ENCODE measurements at places on chromosomes 7 and 10. TPM values are rescaled to one million over a fixed set of nuclear protein-coding genes. Genes with fewer than 3 reads are reported as not detected.
A peak's percentile ranks its signal among the peaks of the same experiment; 100 is the strongest.

- DNase-seq: no peak
Observed at GRCh38 chr7:97971120-97971989, 18.6 kb downstream of the OCM2 start.

DNA sequence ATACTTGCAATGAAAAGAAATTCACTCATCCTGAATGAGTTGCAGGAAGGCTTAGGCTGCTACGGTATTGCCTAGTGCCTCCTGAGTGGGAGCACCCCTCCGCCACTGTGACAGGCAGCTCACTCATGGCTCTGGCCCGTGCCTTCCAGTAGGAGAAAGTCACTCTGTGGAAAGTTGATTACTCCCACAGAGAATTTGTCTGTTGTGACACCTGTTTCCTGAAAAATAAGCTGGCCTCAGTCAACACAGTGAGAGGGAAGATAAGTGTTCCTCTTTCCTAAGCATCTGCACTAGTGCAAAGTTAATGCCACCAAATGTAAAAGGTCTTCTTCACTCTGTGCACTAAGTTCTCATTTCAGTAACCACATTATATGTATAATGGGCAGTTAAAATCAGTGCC lies 158.8 kb upstream of the INHBA start:
- no peak for DNase-seq

DNA sequence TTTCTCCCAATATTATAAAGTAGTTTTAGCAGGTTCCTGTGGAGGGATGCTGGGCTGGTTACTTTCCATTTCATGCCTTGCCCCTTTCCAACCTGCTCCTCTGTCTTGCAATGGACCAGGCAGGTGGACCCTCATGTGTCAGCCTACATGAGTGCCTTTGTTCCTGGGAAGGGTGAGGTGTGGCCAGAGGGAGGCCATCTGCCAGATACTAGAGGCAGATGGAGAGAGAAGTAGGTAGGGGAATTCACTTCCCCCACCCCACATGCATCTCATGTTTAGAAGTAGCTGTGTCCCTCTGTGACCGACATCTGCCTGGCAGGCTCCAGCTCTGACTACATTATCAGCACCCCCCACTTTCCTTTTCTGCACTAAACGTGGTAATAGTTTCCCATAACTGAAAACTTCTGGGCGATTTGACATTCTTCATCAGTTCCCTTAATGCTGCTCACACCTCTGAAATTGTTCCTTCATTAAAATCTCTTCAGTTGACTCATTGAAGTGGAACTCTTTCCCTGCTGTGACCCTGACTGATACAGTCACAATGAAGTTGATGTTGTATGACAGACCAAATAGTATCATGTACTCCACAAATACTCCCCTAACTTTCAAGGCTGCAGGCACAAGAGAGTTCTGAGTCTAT lies 396.3 kb upstream of the FZD8 start:
- no peak for DNase-seq

DNA sequence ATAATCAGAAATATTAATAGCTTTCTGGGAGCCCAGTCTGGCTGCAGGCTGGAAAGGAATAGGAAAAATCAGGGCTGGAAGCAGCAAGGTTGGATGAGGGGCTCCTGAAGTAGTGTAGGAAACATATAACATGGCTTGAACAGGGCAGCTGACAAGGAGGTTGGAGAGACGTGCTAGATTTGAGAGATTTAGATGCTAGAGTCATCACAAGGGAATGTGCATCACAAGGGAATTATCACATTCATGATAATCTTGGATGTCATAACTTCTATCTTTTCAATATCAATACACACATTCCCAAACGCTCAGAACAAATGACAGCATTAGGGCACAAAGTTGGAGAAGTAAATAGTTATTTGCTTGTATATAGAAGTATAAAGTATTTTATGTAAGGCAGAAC lies 120.9 kb upstream of the EGFR start:
- DNase-seq: no peak

DNA sequence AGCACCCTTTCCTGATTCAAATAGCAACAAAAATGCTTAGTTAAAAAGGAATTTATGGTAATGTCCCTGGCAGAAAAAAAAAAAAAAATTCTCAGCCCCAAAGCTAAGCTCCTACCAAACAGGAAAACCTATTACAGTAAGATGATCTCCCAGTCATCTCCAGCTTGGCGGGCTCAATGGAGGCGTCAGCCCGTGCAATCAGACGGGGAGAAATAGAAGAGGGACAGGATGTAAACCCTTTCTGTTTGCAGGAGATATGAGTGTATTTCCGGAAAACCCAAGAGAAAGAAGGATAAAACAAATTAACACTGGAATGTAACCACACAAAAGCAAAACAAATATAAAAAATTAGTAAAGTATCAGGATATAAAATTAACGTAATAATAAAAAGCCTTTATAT lies 242.8 kb downstream of the TCERG1L start:
- DNase-seq: no peak

- no peak for DNase-seq
Observed at GRCh38 chr7:55514546-55515265, 57.6 kb downstream of the VOPP1 start.

DNA sequence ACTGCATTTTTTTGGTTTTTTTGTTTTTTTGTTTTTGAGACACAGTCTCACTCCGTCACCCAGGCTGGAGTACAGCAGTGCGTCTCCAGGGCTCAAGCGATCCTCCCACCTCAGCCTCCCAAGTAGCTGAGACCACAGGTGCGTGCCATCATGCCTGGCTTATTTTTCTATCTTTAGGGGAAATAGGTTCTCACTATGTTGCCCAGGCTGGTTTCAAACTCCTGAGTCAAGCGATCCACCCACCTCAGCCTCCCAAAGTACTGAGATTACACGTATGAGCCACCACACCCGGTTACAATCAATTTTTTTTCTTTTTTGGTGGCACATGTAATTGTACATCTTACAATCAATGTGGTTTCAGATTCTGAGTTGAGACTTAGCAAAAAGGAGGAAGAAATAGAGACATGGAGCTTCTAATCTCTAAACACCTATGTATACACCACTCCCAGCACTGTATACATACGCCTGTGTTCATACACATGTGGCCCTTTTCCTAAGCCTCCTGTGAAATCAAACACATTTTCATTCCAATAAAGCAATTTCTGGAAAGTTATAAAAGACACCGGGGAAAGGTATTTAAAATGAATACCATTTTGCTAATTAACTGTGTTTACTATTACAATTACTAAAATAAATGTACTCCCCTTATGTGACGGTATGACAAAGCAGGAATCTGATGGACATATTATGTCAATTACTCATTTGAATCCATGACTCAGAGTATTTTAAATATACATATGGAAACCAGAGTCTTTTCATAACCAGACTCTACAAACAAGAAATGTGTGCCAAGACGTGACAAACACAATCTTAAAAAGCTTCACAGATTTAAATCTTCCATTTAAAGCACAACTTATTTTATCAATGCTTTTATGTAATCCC lies 40.9 kb downstream of the SMURF1 start:
- DNase-seq: no peak

- DNase-seq: no peak
Observed at GRCh38 chr7:42071372-42072261, 165.4 kb downstream of the GLI3 start.

- DNase-seq: no peak
Observed at GRCh38 chr7:17371671-17372524, 73.4 kb downstream of the AHR start.

DNA sequence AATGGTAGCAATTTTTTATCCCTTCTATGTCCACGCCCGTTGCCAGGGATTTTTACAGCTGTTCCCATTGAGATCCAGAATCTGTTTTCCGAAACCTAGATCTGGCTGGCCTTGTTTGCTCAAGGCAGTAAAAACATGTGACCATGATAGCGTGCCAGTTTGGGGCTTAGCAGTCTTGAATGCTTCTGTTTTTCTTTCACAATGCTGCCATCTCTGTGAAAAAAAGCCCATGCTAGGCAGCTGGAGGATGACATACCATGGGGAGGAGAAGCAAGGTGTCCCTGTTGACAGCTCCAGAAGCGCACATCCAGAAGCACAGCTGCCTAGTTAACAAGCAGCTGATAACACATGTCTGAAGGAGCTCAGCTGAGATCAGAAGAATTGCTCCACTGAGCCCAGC lies 2.2 kb upstream of the ZNF92 start:
- no peak for DNase-seq

- no peak for DNase-seq
Observed at GRCh38 chr10:5835446-5836095, 22.3 kb upstream of the GDI2 start.

- DNase-seq: peak; percentile 33
Observed at GRCh38 chr7:146115851-146116520, 615 bp upstream of the CNTNAP2 start.

GRCh38 chr7:11698384-11698871 lies 133.6 kb downstream of the THSD7A start:
- no peak for DNase-seq

DNA sequence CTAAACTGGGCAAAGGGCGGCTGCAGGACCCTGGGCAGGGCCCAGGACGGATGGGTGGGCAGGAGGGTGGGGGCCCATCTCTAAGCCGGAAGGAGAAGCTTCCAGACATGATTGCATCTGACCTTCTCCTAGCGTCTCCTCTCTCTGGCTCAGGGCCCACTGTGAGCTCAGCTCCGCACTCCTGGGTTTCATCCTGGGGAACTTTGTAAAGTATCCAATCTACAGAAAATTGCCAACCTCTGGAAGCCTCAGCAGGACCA lies 8.8 kb upstream of the RET start:
- DNase-seq: no peak

GRCh38 chr10:127565583-127565982 lies 16.5 kb downstream of the NPS start:
- DNase-seq: no peak

DNA sequence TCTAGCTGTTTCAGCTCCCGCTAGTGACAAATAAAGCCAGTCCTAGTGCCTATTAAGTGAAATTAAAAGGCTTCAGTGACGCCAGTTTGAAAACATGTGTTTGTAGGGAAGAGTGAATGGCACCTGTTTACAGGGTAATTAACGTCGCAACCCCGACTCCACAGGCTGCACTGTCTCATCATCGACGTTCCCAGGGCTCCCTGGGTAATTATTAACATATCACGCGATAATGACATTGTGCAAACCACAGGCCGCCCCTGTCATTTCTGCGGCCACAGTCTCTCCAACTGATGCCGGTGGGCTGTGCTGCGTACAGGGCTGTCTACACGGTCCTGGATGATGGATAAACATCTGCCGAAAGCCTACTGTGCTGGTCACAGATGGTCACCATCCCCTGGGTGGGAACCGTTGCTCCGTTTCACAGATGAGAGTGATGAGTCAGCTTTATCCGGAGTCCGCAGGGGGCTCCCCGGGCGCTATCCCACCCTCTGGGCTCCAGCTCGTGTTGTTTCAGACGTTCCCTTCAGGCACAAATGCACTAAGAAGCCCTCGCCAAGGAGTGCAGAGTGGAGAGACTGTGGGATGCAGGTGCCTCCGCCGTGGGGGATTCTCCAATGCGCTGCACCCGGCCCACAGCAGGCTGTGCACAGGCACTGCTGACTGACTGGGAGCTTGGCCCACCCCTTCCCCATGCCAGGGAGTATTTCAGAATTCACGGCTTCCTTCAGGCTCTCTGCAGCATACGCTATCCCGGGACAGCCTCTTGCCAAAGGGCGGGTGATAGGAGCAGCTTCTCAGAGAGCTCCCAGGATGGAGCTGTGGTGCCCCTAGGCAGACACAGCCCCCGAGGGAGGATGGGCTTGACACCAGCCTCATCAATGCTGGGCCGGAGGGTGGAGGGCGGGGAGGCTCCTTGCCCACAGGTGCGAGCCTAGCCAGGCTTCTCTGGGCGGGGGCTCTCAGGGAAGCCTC lies 491.8 kb upstream of the FOXK1 start:
- DNase-seq: no peak

GRCh38 chr10:5362873-5363272 lies 1.9 kb upstream of the UCN3 start:
- DNase-seq: no peak

DNA sequence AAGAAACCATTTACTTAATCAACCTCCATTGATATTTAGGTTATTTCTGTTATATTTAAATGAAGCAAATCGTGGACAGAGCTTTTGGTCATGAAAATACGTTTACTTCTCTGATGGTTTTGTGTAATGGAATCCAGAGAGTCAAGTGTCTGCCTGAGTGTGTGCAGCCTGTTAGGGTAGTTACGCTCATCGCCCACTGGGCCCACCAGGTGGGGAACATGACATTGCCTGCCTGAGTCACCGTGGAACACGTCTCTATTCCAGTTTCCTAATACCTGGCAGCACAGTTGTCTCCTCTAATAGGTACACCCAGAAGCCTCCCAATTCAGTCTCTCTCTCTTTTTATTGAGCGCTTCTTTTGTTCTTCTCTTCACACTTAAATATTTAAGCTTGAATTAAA lies 91.0 kb downstream of the ADCY1 start:
- no peak for DNase-seq

DNA sequence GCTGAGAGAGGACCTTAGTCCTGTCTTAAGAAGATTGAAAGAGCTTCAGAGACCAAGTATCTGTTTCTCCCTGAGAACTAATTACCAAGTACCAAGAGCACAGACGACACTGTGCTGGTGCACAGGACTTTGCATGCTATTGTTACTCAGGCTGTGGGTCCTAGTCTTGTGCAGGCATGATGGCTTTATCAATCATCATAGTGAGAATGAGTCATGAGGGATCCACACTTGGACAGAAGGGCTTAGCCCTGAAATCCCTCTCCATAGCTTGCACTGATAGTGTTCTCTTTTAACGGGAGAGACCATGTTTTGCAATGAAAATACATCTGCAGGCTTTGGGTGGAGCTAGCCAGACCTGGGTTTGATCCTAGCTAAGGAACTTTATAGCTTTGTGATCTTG lies 93.3 kb downstream of the SORCS3 start:
- DNase-seq: no peak

DNA sequence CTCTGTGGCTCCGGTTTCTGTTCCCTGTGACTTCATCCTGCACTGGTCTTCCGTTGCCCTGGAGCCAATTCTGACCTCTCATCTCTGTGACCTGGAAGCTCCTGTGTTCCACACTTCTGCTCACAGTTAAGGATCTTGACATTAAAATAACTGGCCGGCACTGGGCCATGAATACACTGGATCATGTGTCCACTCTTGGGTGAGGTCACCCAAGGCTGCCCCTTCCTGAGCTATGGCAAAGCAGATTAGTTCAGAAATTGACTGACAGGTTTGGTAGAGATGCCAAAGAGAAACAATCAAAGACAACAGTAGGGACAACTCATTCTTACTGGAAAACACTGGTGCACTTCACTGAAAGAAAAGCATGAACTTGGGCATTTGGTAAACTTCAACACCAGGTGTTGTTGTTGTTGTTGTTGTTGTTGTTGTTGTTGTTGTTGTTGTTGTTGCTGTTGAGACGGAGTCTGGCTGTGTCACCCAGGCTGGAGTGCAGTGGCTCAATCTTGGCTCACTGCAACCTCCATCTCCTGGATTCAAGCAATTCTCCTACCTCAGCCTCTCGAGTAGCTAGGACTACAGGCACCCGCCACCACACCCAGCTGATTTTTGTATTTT lies 36.7 kb upstream of the GRID1 start:
- no peak for DNase-seq

ZNF107 gene
- total RNA-seq: 1.5 TPM

LLCFC1 gene
- not detected for total RNA-seq

WDR86 gene
- total RNA-seq: 1.7 TPM

TEX36 gene
- not detected for total RNA-seq

GPR26 gene
- total RNA-seq: not detected

OGDHL gene
- total RNA-seq: 1.5 TPM

VIPR2 gene
- 21.9 TPM for total RNA-seq

LHFPL3 gene
- not detected for total RNA-seq

TMEM176B gene
- 84.3 TPM for total RNA-seq

ZPBP gene
- total RNA-seq: not detected

TUBAL3 gene
- total RNA-seq: 0.61 TPM

PLCE1 gene
- total RNA-seq: 33.2 TPM

PPP1R17 gene
- not detected for total RNA-seq
